ENCODE measurements at places on chromosomes 2 and 18. TPM values are rescaled to one million over a fixed set of nuclear protein-coding genes. Genes with fewer than 3 reads are reported as not detected.

DNA sequence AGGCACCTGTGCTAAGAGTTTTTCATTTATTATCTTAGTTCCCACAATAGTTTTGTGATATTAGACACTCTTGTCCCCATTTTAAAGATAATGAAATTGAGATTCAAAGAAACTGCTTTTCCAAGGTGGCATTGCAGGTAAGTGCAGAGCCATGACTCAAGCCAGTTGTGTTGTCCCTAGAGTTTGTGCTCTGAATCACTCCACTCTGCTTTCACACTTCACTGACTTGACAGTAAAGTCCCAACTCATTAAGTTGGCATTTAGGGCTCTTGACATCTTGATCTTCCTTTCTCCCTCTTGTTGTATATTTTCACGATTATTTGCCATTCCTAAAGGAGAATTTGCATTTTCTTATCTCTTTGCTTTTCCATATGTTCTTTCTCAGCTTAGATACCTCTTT lies 114.3 kb downstream of the DIS3L2 start:
- no peak overlapping the region for H3K4me3 ChIP-seq
- no peak for DNase-seq
- H3K27me3 ChIP-seq = no peaks in the 10 kb centered on the region
- peaks cover 4% of the 10 kb centered on the region for H3K4me1 ChIP-seq
- H3K27ac ChIP-seq = no peak overlapping the region
- H3K36me3 ChIP-seq = peaks cover 3% of the 10 kb centered on the region

GRCh38 chr2:113692698-113693428 lies 63.6 kb downstream of the SLC35F5 start:
- peaks cover 10% of the 10 kb centered on the region for H3K27me3 ChIP-seq
- DNase-seq = peak; percentile 39
- peak overlapping the region; percentile 70 for H3K27ac ChIP-seq
- peak overlapping the region; percentile 45 for H3K4me3 ChIP-seq
- peaks cover 3% of the 10 kb centered on the region for H3K36me3 ChIP-seq

GRCh38 chr2:102261467-102262135 lies 49.8 kb upstream of the IL1RL1 start:
- no peak overlapping the region for H3K4me3 ChIP-seq
- H3K27me3 ChIP-seq = no peaks in the 10 kb centered on the region
- H3K4me1 ChIP-seq = peaks cover 43% of the 10 kb centered on the region
- no peak for DNase-seq
- peaks cover 23% of the 10 kb centered on the region for H3K36me3 ChIP-seq

DNA sequence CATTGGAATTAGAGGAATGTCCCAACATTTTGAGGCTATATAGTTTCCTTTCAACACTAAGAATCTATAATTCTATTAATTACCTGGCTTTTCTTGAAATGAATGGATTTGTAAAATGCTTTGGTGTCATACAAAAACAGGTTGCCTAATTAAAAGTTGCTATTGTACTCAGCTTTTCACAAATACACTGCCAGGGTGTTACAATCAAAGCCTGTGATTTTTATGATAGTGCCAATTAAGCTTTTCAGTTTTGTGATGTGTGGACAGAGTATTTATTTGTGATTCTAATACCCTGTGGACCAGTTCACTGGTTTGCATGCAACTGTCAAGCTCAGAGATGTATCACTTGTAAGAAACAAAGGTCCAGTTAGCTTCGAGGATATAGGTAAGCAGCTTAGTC lies 71.8 kb downstream of the NAB1 start:
- DNase-seq = no peak
- H3K27me3 ChIP-seq = no peaks in the 10 kb centered on the region
- H3K27ac ChIP-seq = no peak overlapping the region
- H3K36me3 ChIP-seq = no peaks in the 10 kb centered on the region
- no peak overlapping the region for H3K4me3 ChIP-seq

DNA sequence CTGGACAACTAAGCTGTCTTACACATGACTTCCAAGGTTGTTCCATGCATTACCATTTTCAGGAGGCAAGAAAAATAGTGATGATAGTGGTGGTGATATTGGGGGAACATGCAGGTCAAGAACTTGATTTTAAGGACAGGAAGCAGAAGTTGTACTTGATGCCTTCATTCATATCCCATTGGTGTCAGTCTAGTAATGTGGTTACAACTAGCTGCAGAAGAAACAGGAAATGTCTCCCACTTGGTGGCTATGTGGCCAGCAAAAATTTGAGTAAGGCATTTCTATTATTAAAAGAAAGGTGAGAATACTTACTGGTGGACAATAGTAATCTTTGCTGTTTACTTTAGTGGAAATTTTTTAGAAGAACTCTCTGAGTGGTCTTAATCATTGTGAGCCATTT lies 103.4 kb downstream of the ALMS1 start:
- H3K36me3 ChIP-seq = peaks cover 52% of the 10 kb centered on the region
- no peaks in the 10 kb centered on the region for H3K27me3 ChIP-seq
- no peak for DNase-seq
- H3K4me3 ChIP-seq = no peak overlapping the region
- H3K27ac ChIP-seq = no peak overlapping the region

GRCh38 chr2:65112633-65113032 lies 17.3 kb downstream of the RAB1A start:
- no peak for DNase-seq
- H3K4me1 ChIP-seq = peaks cover 19% of the 10 kb centered on the region
- peaks cover 6% of the 10 kb centered on the region for H3K36me3 ChIP-seq
- no peak overlapping the region for H3K4me3 ChIP-seq
- no peaks in the 10 kb centered on the region for H3K27me3 ChIP-seq
- no peak overlapping the region for H3K27ac ChIP-seq

DNA sequence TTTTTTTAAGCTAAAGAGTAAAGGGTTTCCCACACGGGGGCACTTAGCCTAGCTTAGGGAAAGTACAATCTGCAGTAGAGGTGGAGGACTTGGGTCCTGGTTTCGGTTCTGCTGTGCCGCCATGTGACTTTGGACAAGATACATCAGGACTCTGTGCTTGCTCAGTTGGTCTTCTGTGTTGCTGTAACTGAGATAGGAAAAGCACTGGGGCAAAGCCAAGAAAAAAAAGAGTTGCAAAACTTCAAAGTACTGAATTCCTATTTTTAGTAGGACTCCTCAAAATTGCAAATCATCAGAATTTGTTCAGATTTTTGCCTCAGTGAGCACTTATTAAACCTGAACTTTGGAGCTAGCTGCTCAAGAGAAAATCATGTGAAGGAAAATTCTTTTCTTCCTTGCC lies 96.3 kb upstream of the STON1 start:
- peaks cover 9% of the 10 kb centered on the region for H3K27me3 ChIP-seq
- DNase-seq = no peak
- H3K4me3 ChIP-seq = no peak overlapping the region
- H3K4me1 ChIP-seq = peaks cover 3% of the 10 kb centered on the region
- H3K36me3 ChIP-seq = no peaks in the 10 kb centered on the region
- H3K27ac ChIP-seq = no peak overlapping the region

DNA sequence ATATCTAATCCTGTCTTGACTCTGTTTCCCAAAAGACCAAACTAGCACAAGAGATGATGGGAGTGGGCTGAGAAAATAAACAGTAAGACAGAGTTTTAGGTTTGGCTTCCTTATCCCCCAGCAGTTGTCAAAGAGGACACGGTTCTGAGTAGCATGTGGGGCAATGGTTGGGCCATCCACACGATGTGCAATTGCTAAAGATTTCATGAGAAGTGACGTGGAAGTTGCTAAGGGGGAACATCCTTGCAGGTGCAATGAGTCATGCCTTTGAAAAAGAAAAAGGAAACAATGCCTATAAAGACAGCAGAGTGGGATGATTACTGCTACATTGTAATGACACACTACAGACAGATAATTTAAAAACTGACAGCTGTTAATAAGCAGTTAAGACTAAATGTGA lies 1395.8 kb downstream of the LRP1B start:
- no peaks in the 10 kb centered on the region for H3K4me1 ChIP-seq
- DNase-seq = no peak
- H3K27me3 ChIP-seq = no peaks in the 10 kb centered on the region
- H3K4me3 ChIP-seq = no peak overlapping the region
- no peak overlapping the region for H3K27ac ChIP-seq

- H3K27me3 ChIP-seq = no peaks in the 10 kb centered on the region
- H3K27ac ChIP-seq = no peak overlapping the region
- no peaks in the 10 kb centered on the region for H3K4me1 ChIP-seq
- no peak overlapping the region for H3K4me3 ChIP-seq
Observed at GRCh38 chr2:58502931-58503330, 261.8 kb upstream of the FANCL start.

- no peak overlapping the region for H3K4me3 ChIP-seq
- H3K27me3 ChIP-seq = peaks cover 17% of the 10 kb centered on the region
- no peak for DNase-seq
- peaks cover 9% of the 10 kb centered on the region for H3K4me1 ChIP-seq
- H3K27ac ChIP-seq = no peak overlapping the region
- no peaks in the 10 kb centered on the region for H3K36me3 ChIP-seq
Observed at GRCh38 chr2:71546275-71546638, 92.9 kb downstream of the DYSF start.

- peak overlapping the region; percentile 2 for H3K27ac ChIP-seq
- H3K36me3 ChIP-seq = no peaks in the 10 kb centered on the region
- peak; percentile 67 for DNase-seq
- no peak overlapping the region for H3K4me3 ChIP-seq
- H3K4me1 ChIP-seq = peaks cover 49% of the 10 kb centered on the region
Observed at GRCh38 chr18:48230467-48231113, 178.6 kb downstream of the ZBTB7C start.

DNA sequence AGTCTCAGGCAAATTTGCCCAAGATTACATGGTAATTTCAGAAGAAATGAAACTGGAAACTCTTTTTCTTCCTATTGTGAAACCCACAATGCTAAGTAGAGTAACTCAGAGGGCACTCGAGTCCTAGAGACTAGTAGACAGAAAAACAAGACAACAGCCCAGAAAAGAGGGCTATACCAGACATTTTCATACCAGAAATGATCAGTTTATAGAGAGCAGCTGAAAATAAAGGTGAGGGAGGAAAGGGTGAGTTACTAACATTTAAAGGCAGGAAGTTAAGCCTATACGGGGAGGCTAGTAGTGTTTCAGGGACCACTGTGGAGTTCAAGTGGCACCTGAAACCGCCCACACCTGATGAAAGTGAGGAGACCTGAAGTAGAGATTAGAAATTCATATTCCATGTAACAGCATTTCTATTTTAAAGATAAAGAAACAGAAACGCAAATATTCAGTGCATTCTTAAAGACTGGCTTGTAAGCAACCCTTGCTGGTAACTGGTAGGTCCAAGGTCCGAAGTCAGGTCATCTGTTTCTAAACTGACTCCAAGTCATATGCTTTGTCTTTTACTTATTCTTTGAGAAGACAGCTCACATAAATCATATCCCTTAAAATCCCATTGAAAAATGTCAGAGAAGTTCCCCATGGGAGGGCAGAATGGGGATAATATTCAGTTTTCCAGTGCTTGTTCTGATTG lies 145.1 kb upstream of the ITGB6 start:
- no peak overlapping the region for H3K27ac ChIP-seq
- no peak for DNase-seq
- H3K4me3 ChIP-seq = no peak overlapping the region
- H3K4me1 ChIP-seq = peaks cover 37% of the 10 kb centered on the region
- no peaks in the 10 kb centered on the region for H3K27me3 ChIP-seq

GRCh38 chr2:159653962-159654361 lies 37.6 kb upstream of the BAZ2B start:
- no peaks in the 10 kb centered on the region for H3K4me1 ChIP-seq
- no peaks in the 10 kb centered on the region for H3K36me3 ChIP-seq
- H3K27ac ChIP-seq = no peak overlapping the region
- no peak overlapping the region for H3K4me3 ChIP-seq

DNA sequence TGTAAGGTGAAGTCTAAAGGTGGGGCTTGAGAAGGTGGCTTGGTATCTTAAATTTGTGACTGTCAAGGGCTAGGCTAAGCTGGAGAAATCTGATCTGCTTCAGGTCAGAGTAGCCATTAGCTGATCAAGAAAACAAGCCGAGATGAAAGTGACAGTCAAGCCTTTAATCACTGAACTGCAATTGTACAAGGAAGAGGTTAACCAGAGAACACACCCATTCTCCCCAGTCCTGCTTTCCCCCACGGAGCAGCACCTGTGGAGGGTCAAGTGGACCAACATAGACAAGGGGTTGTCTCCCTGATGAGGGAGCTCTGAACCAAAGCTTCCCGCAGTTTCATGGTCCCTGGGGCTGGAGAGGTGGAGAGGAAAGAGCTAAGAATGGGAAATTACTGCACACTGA lies 901.2 kb downstream of the DCC start:
- no peak for DNase-seq
- H3K27ac ChIP-seq = no peak overlapping the region
- H3K4me3 ChIP-seq = no peak overlapping the region

- peaks cover 3% of the 10 kb centered on the region for H3K27me3 ChIP-seq
- no peak overlapping the region for H3K4me3 ChIP-seq
- no peak overlapping the region for H3K27ac ChIP-seq
- no peaks in the 10 kb centered on the region for H3K4me1 ChIP-seq
- DNase-seq = no peak
Observed at GRCh38 chr2:237012577-237013267, 73.0 kb upstream of the COPS8 start.

DNA sequence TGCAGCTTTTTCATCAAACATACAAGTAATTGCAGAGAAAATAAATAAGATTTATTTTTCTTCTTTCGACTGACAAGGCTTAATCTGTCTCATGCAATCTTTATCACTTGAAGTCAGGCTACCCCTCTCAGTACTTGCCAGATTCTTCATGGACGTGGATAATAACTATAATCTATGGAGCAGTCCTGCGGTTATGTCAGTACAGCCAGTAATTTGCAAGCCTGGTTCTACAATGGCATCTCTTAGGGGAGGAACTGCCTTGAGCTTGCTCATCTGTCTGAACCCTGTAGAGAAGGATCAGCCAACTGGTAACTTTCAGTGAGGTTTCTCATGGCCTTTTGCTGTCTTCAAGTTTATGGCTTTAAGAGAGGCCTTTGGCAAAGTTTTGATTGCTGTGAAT lies 35.5 kb upstream of the LRRTM1 start:
- no peaks in the 10 kb centered on the region for H3K27me3 ChIP-seq
- no peak overlapping the region for H3K4me3 ChIP-seq
- no peak overlapping the region for H3K27ac ChIP-seq
- no peaks in the 10 kb centered on the region for H3K36me3 ChIP-seq
- H3K4me1 ChIP-seq = no peaks in the 10 kb centered on the region

DNA sequence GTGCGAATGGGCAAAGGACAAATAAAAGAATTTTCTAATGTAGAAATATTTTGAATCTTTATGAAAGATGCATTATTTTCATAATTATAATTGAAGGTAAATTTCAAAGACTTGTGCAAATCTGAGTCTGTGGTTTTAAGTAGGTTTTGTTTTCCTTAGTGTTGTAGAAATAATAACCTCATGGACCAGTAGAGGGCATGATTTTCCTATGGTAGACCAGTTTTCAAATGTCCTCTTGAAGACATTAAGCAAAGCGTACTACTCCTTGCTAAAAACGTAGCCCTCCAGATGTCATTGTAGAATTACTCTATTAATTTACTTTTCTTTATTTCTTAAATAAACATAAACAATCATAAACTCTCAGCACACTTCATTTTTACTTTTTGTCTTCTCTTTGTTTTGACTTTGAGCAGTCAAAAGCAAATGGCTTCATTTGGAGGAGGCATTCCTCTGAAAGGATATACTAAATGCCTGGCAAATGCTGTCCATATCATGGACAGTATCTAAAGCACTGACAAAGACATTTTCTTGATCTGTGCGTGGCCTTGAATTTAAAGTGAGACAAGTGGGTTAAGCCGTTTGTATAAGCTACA lies 85.8 kb upstream of the FAM237A start:
- no peak for DNase-seq
- peaks cover 18% of the 10 kb centered on the region for H3K4me1 ChIP-seq
- no peaks in the 10 kb centered on the region for H3K36me3 ChIP-seq
- H3K27me3 ChIP-seq = peaks cover 20% of the 10 kb centered on the region

GRCh38 chr2:211132573-211132972 lies 576.2 kb downstream of the CPS1 start:
- H3K4me3 ChIP-seq = no peak overlapping the region
- no peak overlapping the region for H3K27ac ChIP-seq
- no peaks in the 10 kb centered on the region for H3K27me3 ChIP-seq
- no peaks in the 10 kb centered on the region for H3K4me1 ChIP-seq

The UGT1A8 gene
- not detected for total RNA-seq

The C1D gene
- 18.4 TPM for total RNA-seq

The PSTPIP2 gene
- total RNA-seq = 8.3 TPM
